ENCODE measurements at places on chromosomes 13 and 19.

- DNase-seq = no peak
Observed at GRCh38 chr13:105778196-105778595, 757.3 kb downstream of the EFNB2 start.

- DNase-seq = no peak
Observed at GRCh38 chr13:107157271-107157670, 589.3 kb upstream of the ARGLU1 start.

DNA sequence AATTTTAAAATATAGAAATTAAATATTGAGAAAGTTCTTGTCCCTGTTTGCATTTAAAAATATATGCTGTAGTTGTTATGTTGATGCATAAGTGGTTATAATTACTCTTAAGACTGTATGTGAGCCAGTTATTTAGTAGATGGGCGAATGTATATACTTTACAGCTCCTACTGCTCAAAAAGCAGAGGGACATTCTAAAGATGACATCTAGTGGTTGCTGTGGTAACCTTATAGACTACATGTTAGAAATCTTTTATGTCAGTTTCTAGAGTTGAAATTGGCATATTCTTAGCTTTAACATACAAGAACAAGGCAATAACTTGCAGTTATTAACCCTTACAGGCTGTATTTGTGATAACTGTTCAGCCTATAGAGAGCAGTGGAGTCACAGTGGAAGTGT is 160.5 kb downstream of the OLFM4 start:
- no peak for DNase-seq

DNA sequence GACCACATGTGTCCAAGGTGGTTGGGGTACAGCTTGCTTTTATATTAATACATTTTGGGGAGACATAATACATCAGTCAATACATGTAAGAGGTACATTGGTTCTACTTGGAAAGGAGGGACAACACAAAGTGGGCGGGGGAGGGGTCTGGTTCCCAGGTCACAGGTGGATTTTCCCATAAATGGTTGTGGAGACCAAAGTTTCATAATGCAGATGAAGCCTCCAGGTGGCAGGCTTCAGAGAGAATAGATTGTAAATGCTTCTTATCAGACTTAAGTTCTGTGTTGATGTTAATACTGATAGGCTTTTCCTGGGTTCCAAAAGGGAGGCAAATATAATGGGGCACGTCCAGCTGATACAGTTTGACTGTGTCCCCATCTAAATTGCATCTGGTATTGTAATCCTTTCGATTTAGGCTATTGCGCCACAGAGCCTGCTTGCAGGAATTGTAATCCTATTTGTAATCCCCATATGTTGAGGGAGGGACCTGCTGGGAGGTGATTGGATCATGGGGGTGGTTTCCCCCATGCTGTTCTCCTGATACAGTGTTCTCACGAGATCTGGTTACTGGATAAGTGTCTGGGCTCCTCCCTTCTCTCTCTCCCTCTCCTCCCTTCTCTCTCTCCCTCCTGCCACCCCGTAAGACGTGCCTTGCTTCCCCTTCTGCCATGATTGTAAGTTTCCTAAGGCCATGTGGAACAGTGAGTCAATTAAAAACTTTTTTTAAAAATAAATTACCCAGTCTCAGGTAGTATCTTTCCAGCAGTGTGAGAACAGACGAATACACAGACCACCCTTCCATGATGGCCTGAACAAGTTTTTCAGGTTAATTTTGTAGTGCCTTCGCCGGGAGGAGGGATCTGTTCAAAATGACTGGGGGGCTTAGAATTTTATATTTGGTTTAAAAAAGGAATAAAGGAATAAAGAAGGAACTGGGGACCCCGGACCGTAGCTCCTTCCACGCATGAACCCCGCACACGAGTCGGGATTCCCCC is 44.9 kb downstream of the ZNF823 start:
- no peak for DNase-seq

- peak; percentile 65 for DNase-seq
Observed at GRCh38 chr19:750640-751423, at the start of gene MISP. Gene MISP, plus strand, starts transcription at chr19:751112. Its CDS starts 5,835 bp downstream, at chr19:756947.

GRCh38 chr19:900043-900301 is 6.7 kb downstream of the RNU6-9 start:
- no peak for DNase-seq

DNA sequence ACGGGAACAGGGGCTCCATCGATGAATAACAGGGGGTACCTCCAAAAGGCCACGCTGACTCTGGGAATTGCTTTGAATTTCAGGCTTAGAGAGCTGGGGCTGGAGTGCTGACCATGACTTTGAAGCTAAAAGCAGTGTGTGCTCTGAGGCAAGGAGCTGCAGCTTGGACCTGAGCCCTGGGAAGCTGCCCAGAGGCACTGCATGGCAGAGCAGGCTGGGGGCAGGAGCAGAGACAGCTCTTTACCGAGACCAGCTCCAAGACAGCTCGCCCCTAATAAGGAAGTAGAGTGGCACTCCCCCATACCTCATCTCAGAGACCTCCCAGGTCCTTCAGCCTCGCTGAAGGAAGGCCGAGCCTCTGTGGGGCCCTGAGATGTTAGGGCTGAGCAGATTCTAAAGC is 200.2 kb downstream of the COL4A1 start:
- DNase-seq = no peak

DNA sequence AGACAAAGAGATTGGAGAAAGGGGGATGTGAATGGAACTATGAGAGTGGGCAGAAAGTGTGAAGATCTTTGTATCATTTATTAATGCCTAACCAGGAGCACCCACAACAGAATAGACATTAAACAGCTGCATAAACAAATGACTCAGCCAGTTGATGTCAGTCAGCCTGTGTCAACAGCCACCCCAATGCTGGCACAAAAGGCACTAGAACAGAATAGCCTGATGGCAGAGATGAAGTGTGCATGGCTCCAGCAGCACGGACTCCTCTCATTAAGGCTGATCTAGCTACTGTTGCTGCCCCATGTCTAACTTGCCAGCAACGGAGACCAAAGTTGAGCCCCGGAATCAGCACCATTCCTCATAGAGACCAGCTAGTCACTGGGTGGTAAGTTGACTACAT is 7.8 kb downstream of the CPB2 start:
- no peak for DNase-seq

GRCh38 chr19:10800488-10800887 is 35.5 kb downstream of the TMED1 start:
- no peak for DNase-seq

DNA sequence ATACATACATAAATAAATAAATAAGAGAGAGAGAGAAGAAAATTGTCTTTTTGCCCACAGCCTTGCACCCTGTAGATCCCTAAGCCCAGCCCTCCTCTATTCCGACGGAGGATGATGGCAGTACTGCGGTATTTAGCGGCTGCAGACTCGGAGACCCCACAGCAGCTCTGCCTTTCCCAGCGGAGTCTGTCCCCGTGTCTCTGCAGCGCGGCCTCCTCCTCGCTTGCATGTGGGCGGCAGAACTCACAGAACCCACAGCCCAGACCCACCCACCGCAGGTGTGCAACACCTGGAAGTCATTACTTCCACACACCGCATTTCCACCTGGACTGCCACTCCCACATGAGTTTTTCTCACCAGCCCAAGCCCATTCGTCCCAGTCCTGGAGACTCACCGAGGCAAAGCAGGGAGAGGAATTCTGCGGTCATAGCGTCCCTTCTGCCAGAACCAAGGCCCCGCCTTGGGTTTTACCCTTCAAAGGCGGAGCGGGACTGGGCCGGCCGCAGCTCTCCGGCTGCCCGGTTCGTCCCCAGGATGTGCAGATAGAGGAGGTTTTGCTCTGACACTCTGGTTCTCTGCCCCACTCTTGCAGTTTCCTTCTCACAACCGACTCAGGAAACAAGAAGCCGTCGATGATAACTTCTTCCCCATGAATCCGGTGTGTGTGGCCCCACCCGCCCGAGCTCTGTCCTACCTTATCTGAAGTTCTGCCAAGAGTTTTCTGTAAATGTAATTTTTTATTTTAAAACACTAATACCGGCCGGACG is at the start of gene VSTM1:
Gene VSTM1, minus strand, starts transcription at position 548 of the 767 bp plus-strand sequence. Its CDS starts 120 bp downstream, at position 428.
- DNase-seq = no peak

DNA sequence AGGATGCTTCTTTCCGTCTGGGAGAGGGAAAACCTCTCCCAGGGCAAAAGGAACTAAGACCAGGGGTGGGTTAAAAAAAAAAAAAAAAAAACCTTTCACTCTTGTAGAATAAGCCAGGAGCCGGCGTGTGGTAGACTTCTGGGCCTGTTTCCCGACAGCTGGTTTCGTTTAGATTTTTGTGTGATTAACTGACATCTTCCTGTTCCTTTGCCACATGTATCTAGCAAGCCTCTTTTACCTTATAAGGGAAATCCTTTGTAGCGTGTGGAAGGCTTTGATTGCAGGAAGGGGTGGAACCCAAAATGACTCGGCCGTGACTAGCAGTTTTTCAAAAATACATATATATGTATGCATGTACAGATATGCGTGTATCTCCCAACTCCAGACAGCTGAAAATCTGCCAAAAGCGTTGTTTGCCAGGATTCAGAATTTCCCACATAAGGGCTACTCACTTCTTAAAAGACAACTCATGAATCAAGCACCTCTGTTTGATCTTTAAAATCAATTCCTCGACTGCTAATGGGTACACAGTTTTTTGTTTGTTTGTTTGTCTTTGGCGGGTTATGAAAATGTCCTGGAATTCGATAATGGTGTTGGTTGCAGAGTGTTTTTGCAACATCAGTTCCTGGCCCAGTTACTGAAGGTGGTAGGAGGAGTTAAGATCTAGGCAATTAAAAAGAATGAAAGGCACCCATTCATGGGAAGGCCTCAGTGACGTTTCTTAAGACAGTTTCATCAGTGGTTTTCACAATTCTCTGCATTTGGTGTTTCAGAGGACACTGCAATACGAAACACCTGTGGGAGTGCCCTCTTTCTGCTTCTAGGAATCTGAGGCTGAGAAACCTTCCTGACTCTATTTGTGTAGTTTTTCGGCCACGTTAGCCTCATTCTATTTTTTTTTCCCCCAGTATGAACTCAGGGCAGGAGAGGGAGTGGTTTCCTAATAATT is 2.7 kb downstream of the TPM4 start:
- DNase-seq = no peak

GRCh38 chr13:113469582-113469981 is 16.3 kb upstream of the ADPRHL1 start:
- no peak for DNase-seq

DNA sequence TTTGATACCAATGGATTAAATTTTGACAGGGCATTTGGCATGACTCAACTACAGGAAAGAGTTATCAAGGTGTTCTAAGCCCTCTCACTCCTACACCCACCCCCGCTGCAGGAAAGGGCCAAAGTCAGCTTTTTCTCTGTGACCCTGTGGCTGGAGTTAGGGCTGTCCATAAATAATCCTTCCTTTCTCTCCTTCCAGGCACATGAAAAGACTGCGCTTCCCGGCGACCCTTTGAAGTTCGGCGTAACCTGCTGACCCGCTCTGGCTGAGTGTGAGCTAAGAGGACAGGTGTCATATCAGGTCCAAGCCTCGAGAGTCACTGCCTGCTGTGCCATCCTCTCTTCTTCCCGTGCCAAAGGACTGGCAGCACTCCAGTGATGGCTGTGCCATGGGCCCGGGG is 25.6 kb downstream of the ZNF114 start:
- DNase-seq = no peak

DNA sequence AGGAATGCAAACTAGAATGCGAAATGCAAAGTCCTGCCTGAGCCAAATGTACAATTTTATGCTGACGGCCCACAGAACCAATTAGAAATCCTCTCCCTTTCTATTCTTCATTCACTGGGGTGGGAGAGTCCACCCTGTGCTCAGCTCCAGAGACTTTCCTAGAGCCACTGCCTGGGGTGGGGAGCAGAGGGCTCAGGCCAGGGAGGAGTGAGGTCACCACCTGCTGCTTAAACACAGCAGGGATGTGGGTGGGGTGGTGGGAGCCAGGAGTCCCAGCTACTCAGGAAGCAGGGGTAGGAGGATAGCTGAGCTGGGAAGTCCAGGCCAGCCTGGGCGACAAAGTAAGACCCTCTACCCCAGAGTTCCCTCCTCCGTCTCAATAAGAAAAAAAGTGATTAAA is 26.9 kb upstream of the ZNF83 start:
- DNase-seq = no peak

DNA sequence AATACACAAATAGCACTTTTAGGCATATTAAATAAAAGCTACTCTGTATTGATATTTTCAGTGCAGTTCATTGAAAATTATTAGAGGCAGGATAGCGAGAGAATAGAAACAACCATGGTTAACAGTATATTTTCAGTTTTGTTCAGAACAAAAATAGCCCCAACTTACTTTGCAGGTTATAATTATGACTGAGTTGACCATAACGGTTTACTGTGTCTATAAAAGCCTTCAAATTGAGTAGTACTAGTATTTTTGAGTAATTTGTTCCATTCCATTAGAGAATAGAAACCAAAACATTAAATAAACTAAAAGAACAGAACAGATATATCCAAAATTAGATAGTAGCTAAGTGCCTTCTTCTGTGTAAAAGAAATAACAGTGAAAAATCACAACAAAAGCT is 1108.4 kb upstream of the PCDH20 start:
- DNase-seq = no peak

DNA sequence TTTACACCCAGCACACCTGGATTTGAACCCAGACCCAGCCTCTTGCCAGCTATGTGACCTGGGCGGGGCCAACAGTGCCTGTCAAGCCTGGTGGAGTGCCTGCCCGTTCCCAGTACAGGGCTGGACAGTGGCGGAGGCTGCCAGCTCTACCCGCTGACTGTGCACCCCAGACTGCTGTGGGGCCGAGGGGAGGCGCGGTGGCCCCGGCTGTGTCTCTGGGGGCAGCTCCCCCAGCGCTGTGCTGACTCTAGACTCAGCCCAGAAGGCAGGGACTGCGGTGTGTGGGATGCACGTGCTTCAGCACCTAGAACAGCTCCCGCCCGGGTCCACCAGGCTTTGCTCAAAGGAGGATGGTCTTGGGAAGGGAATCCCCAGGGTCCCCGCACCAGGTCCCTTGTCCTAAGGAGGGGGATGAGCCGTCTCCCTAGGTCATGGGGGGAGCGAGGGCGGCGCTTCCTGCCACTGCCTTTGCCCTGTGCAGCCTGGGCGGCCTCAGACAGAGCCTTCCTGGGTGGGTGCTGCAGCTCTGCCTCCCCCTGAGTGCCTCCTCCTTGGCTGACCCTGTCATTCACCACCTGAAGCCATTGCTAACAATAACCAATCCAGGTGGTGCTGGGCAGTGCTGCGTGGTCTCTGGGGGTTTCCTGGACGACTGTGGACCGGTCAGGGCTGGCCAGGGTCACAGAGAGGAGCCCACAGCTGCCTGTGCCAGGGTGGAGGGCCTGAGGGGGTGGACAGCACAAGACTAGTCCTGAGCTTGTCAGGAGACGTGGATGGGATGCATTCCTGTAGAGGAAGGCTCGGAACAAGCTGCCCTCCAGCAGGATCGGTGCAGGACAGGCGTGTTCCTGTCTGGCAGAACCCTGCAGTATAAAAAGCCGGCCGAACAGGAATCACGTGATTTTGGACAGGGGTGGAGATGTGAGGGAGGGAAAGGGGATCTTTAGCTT is 18.6 kb downstream of the TMEM255B start:
- DNase-seq = no peak

- DNase-seq = no peak
Observed at GRCh38 chr13:71089056-71089455, 777.9 kb downstream of the DACH1 start.

- no peak for DNase-seq
Observed at GRCh38 chr13:20294497-20294896, 62.4 kb upstream of the GJB6 start.
